Parietal lobe (tissue), 2 donors: ENCODE measurements at places on chromosomes 5 and 9. TPM values are rescaled to one million over a fixed set of nuclear protein-coding genes. Genes with fewer than 3 reads are reported as not detected.

The SPATA31D1 gene
- total RNA-seq, result not detected

The F2R gene
- total RNA-seq, result 34.7 TPM

The ODF2 gene
- total RNA-seq, result 30.4 TPM

The MAST4 gene
- 31.3 TPM for total RNA-seq

The NME5 gene
- 8.8 TPM for total RNA-seq

The GOLGA1 gene
- 27.5 TPM for total RNA-seq

The NEK6 gene
- 29.4 TPM for total RNA-seq

The CCDC152 gene
- 8.1 TPM for total RNA-seq

The IQGAP2 gene
- 25.0 TPM for total RNA-seq

The WDR55 gene
- 16.0 TPM for total RNA-seq

The CTSV gene
- 0.94 TPM for total RNA-seq

The TAF1L gene
- total RNA-seq, result 0.31 TPM

The SPATA31C1 gene
- total RNA-seq, result not detected

The KCNV2 gene
- not detected for total RNA-seq

The NR5A1 gene
- not detected for total RNA-seq

The GBGT1 gene
- total RNA-seq, result 6.9 TPM

The MYMK gene
- not detected for total RNA-seq

The F12 gene
- 3.4 TPM for total RNA-seq

The SPATA31C2 gene
- not detected for total RNA-seq

The ZNF608 gene
- total RNA-seq, result 121 TPM

The SPATA31E1 gene
- total RNA-seq, result not detected

The NUTM2G gene
- total RNA-seq, result not detected

The PRUNE2 gene
- 29.1 TPM for total RNA-seq

The CRB2 gene
- total RNA-seq, result 7.2 TPM

The GDA gene
- 36.0 TPM for total RNA-seq

The ADAMTS19 gene
- total RNA-seq, result 1.9 TPM

The DMRT2 gene
- total RNA-seq, result not detected

The APBA1 gene
- 51.3 TPM for total RNA-seq

The PDE6A gene
- total RNA-seq, result not detected

The AK3 gene
- total RNA-seq, result 36.0 TPM

The ZNG1C gene
- total RNA-seq, result 68.9 TPM

The PIP5K1B gene
- 7.8 TPM for total RNA-seq

The JMY gene
- 46.0 TPM for total RNA-seq

The NHP2 gene
- 96.4 TPM for total RNA-seq

The SPINK7 gene
- total RNA-seq, result not detected

The ANKRD31 gene
- 0.94 TPM for total RNA-seq
